ENCODE measurements at places on chromosomes 7 and 10.

DNA sequence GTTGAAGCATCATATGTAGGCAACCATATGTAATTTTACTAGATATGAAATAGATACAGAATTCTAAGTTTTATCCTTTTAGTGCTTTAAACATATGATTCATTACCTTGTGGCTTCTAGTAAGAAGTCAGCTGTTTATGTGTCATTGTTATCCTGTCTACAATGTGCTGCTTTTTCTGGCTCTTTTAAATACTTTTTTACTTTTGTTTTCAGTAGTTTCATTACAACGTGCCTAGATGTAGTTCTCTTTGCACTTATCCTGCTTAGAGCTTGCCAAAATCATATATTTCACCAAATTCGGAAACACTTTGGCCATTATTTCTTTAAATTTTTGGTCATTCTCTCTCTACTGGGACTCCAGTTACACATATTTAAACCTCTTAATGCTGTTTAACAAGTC lies 26.4 kb downstream of the YAE1 start:
- DNase-seq: no peak

- no peak for DNase-seq
Observed at GRCh38 chr10:122170802-122171201, 100.3 kb upstream of the BTBD16 start.

DNA sequence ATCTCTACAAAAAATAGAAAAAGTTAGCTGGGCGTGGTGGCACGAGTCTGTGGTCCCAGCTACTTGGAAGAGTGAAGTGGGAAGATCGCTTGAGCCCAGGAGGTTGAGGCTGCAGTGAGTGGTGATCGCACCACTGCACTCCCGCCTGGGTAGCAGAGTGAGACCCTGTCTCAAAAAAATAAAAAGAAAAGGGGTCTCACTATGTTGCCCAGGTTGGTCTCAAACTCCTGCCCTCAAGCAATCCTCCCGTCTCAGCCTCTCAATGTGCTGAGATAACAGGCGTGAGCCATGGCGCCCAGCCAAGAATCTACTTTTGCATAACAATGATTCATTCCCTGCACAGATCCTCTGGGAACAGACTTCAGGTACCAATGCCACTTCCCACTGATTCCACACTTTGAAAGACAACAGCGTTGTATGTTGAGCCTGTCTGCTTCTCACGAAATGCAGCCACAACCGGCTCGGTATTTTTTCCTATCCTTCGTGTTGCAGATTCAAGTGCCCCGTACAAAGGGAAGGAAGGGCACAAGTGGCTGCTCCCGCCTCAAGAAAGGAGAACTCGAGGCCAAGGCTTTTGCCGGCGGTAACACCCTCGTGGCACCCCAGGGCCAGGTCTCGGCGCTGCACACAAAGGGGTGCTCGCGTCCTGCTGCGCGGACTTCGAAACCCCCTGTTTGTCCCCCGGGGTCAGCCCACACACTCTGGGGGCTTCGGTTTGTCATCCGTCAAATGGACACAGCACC lies 745 bp downstream of the DAGLB start:
- peak; percentile 43 for DNase-seq

DNA sequence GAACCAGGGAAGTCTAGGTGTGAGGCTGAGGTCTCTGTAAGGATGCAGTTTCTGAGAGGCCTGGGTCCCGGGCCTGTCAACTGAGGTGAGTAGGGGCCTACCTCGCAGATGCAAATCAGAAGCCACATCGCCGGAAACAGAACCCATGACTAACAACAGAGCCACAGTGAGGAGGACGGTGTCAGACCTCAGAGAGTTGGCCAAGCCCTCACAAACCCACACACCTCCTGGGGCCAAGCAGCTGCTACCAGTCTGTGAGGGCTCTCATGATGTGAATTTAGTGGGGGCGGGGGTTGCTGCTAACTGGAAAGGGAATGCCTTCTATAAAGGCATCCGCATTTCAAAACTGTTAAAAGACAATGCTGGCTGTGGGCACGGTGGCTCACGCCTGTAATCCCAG lies 103.0 kb downstream of the COBL start:
- no peak for DNase-seq

DNA sequence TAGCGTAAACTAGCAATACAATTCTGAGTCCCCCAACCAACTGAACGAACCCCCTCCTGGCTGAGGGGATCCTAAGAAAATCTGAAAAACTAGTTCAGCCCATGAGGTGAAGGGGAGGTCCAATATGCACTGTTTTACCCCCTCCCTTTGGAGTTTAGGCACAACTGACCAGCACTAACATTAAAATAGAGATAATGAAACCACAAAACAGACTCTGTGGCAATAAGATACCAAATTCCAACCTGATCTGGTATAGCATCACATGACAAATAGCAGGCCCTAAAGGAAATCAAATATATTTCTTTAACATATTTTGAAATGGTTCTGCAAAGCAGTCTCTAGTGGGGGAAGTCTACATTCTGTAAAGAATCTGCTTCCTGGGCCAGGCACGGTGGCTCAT lies 522.5 kb downstream of the TYW1 start:
- DNase-seq: no peak

DNA sequence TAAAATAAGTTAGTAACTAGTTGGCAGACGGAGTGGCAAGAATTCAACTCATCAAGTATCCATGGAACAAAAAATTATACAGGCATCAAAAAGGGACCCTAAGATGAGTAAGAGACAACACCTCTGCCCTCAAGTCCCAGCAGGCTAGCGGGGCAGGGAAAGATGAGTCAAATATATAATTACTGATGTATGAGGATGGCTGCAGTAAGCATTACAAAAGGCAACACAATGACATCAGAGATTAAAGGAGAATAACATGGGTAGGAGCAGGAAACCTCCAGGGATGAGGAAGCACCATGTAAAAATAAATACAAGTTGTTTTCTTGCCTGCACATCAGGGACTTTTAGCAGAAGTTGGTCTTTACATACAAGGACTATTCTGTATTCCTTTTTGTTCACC lies 49.4 kb downstream of the SCRN1 start:
- DNase-seq: no peak

DNA sequence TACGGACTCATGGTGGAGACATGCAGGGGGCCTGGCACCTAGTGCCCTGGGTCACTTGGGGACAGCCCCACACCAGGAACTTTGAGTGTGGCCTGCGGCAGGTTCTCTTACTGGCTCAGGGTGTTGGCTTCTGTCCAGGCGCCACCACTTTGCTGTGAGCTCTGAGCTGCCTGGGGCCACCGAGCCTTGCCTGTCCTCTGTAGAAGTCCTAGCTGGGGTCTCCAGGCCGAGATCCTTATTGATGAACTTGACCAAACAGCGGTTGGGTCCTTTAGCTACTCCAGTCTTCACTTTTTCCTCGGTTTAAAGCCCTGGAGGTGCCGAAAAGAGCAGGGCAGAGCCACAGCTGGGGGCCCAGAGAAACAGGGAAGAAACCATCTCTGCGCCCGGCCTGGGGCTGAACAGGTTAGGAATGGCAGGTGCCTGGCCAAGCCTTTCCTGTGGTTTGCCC lies 41.3 kb downstream of the ZNF467 start:
- DNase-seq: no peak

- DNase-seq: no peak
Observed at GRCh38 chr10:118471863-118472262, 123.6 kb downstream of the PRLHR start.

DNA sequence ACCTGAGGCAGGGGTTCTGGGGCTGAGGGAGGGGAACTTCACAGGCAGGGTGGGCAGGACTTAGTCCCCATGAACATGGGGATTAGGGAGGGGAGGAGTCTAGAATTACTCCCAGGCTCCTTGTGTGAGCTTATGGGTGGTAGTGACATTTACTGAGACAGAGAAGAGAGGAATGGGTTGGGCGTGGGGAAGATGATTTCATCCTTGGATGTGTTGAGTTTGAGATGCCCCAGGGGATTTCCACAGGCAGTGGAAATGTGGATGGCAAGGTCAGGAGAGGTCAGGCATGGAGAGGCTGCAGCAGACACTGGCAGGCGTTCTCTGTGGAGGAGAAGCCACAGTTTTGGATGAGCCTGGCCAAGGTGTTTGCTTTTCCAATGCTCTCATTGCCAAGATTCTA lies 26.4 kb upstream of the GSDME start:
- no peak for DNase-seq

DNA sequence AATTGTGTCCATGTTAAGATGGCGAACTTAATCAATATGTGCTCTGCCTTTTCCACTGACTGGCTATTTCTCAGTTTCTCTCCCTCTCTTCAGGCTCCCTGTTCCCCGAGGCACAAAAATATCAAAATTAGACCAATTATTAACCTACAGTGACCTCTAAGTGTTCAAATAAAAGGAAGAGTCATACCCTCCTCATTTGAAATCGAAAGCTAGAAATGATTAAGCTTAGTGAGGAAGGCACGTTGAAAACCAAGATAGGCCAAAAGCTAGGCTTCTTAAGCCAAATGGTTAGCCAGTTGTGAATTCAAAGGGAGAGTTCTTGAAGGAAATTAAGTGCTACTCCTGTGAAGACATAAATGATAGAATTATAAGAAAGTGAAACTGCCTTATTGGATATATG lies 81.1 kb upstream of the MBL2 start:
- DNase-seq: no peak

DNA sequence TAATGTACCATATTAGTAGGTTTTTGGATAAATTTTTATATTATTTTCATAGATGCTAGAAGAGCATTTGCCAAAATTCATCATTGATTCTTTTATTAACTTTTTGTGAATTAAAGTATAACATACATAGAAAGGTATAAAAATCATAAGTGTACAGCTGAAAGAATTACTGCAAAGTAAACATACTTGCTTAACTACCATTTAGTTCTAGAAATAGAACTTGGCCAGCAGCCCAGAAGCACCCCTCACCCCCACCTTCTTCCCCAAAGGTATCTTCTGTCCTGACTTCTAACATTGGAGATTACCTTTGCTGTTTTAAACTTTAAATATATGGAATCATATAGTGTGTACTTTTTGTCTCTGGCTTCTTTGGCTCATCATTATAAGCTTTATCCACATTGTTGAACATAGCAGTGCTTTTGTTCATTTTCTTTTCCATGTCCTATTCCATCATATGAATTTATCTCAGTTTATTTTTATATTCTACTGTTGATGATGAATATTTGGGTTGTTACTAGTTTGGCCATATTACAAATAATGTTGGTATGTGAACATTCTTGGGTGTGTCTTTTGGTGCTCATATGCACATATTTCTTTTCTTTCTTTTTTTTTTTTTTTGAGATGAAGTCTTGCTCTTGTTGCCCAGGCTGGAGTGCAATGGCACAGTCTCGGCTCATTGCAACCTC lies 142.8 kb downstream of the ADK start:
- no peak for DNase-seq

- DNase-seq: no peak
Observed at GRCh38 chr7:134890246-134891240, 95.8 kb upstream of the AGBL3 start.

DNA sequence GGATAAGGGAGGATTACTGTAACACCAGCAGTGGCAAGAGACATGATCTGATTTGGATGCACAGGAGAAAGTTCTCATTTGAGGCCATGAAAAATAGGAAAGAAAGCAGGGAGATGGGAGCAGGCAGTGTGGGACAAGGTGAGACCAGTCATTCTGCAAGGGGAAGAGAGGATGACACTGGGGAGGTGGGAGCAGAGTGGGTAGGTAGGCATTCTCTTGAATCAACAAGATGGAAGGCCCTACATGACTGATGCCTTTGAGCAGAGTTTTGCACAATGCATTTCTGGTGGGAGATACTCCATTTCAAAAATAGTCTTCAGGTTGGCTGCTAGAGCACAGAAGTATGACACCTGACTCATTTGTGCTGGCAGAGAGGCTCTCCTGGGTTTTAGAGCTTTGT lies 10.5 kb downstream of the RPS24 start:
- no peak for DNase-seq

GRCh38 chr7:150569245-150569955 lies 2.2 kb downstream of the GIMAP4 start:
- no peak for DNase-seq

- no peak for DNase-seq
Observed at GRCh38 chr7:22231141-22231540, 125.8 kb downstream of the RAPGEF5 start.

- no peak for DNase-seq
Observed at GRCh38 chr7:751826-752225, 24.7 kb upstream of the PRKAR1B start.

- DNase-seq: no peak
Observed at GRCh38 chr7:79288655-79289054, 164.8 kb downstream of the MAGI2 start.

DNA sequence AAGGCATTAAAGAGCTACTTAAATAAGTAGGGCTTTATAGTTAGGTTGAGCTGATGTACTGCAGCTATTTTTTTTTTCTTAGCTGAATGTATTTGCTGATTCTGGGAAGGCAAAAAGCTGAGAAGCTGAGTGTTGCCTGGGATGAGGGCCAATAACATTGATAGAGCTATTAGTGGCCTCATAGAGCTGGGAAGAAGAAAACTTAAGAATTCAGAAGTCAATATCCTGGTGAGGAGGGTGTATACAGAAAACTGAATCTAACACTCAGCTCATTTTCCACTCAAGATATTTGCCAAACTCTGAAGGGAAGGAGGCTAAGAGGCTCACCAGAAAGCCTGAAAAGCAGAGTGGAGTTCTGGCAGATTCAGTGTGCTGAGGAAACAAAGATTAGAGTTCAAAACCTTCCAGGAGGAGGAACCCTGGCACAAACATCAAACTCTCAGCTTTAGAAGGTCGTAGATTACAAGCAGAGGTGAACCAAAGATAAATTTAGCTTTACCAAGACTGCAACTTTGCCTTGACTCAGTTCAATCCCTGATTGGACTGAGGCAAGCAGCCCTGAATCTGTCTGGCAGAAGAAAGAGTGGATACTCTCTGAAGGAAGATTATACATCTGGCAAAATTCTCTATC lies 11.3 kb downstream of the PPP1R3C start:
- no peak for DNase-seq

DNA sequence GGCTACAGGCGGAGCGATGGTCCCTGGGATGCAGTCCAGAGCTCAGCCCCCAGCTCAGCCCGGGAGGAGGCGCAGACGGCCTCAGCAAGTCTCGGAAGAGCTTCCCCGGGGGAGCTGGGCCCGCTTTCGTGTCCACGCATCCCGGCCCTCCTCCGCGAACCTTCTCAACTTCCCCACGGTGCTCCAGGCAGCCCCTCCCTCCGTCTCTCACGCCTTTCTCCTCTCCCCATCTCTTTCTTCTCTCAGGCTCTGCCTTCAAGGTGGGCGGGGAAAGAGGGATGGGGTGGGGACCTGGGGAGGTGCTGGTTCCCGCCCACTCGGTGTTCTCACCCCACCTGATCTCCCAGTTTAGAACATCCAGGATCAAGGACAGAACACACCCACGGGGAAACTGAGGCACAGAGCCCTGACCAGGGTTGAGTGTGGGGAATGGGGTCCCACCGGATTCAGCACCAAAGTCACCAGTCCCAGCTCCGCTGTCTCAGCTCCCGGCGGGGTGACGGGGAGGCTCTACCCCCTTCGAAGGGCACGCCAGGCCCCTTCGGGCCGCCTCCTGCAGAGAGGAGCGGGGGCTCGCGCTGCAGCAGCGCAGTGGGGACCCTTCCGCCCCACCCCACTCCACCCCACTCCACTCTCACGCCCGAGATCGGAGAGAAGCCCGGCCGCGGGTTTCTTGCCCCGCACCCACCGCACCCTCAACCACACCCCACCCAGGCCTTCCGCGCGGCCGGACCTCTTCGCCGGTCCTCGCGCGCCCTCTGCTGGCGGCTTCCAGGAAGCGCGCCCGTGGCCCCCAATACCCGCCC lies 18.2 kb downstream of the POLL start:
- peak; percentile 54 for DNase-seq
